ENCODE measurements at places on chromosomes 1 and 21.

- DNase-seq: peak; percentile 34
Measured at GRCh38 chr1:21175324-21175669, 1.4 kb downstream of the EIF4G3 start.

- DNase-seq: peak; percentile 20
Measured at GRCh38 chr21:28427394-28428022, 565.2 kb downstream of the LTN1 start.

DNA sequence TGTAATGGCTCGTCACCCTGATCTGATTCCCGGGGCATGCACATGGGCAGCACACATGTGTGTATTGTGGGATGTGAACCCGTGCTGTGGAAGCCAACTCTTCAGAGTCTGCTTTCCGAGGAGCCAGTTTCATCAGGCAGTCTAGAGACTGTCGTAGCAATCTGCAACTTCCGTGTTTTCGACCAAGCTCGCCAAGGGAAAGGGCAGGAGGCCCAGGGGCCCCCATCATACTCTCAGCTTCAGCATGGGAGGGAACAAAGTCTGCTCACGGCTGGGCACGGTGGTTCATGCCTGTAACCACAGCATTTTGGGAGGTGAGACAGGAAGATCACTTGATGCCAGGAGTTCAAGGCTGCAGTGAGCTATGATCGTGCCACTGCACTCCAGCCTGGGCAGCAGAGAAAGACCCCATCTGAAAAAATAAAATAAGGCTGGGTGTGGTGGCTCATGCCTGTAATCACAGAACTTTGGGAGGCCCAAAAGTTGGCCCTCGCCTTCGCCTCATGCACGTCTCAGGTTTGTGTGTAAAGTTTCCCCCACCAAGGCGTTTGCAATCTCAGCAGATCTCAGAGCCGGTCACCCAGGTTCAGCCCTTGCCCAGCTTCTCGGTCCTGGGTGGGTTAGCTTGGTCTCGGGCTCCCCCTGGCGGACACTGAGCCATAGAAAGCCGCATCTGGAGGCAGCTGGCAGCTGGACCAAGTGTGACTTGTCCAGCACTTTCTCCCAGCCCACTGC is 48.5 kb upstream of the SLC25A33 start:
- DNase-seq: peak; percentile 59

DNA sequence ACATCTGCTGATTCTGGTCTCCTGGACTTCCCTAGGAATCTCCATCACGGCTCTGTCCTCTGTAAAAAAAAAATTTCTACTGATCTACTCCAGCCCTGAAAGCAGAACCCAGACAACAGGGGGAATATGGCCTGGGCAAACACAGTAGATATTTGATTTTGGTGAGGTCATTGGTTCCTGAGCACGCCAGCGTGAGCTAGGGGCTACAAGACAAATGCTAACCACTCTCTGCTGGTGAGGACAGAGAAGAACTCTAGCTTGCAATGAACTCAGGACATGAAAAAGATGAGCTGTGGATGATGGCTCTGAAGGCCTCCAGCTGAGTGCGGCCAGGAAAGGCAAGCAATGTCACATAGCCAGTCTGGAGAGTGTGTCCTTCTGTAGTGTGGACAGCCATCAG is 17.2 kb upstream of the FYB2 start:
- DNase-seq: no peak

DNA sequence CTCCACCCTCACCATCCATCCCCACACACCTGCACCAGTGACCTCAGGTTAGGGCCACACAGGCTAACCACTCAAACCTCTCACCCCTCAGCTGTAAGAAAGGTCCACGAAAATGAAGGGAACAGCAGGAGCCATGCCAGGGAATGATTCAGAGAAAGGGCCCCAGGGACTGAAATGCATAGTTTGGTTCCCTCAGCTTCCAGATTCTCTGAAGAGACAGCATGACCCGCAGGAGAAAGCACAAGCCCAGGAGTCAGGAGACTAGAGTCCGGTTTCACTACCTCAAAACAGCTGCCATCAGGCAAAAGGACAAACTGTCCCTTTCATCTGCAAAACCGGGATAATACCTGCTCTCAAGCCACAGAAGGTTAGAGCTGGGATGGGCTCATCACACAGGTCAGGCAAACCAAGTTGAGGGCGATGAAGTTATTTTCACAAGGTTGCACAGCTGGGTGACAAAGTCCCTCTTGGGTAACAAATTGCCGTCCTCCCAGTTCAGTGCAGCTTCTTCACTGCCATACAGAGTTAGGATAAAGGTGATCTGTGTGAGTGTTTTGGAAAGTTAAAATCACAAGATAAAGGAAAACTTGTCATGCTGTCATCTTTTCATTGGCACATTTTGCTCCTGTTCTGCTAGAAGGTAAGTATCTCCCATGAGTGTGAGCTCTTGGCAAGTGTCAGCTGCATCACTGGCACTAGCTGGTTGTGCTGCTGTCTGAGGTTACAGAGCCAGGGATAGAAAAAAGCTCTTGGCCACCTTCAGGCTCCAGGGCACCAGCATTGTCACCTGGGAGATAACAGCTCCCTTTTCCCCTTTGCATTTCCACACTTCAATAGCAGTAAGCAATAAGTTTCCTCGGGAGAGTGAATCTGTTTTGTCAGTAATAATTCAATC is 120.4 kb downstream of the KCNH1 start:
- no peak for DNase-seq

GRCh38 chr21:42665484-42665883 is 12.1 kb downstream of the PDE9A start:
- no peak for DNase-seq
